Spleen (tissue), 13 donors: ENCODE measurements at places on chromosomes 4 and X.
A peak's percentile ranks its signal among the peaks of the same experiment; 100 is the strongest.

- H3K4me1 ChIP-seq, result no peaks in the 10 kb centered on the region
- DNase-seq, result no peak
- no peaks in the 10 kb centered on the region for H3K27me3 ChIP-seq
- H3K4me3 ChIP-seq, result no peak overlapping the region
- H3K27ac ChIP-seq, result no peak overlapping the region
Measured at GRCh38 chr4:151043803-151044515, 28.9 kb upstream of the LRBA start.

DNA sequence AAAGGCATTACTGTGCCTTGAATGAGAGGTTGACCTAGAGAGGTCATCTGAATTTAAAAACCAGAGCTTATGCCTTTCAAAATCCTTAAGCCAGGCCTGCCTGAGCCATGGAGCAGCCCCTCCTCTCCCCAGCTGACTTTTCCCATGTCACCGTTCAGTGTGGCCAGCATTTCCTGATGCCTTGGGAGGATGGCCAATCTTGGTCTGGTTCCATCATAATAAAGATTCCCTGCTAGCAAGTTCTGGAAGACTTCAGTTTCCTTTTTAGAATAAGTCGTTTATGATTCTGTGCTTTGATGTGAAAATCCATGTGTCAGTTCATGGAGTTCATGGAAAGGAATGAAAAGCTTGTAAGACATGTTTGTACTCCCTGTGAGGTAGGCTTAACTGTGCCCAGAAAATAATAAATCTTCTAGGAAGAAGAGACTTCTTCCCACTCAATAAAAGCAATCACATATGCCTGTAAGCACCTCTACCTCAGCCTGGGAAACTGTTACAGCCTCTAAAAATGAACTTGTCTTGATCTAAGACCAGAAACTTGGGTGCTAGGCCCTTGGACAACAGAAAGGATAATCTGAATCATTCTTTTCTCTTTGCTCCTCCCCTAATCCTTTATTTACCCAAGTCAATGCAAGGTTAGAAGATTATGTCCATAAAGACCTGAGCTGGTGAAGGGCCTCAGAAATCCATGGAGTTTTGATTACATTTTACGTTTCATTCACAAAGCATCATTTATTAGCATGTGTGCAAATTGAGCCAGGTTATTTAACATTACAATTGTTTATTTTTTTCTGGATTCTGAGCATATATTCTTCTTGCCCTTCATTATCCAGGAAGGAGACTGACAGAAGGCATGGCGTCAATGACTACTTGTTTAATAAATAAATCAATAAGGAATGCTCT is 84.0 kb upstream of the TBC1D9 start:
- no peak overlapping the region for H3K27ac ChIP-seq
- H3K36me3 ChIP-seq, result no peaks in the 10 kb centered on the region
- no peak overlapping the region for H3K4me3 ChIP-seq
- no peak for DNase-seq
- H3K27me3 ChIP-seq, result no peaks in the 10 kb centered on the region

- no peak overlapping the region for H3K4me3 ChIP-seq
- peaks cover 63% of the 10 kb centered on the region for H3K4me1 ChIP-seq
- H3K27me3 ChIP-seq, result no peaks in the 10 kb centered on the region
- H3K36me3 ChIP-seq, result no peaks in the 10 kb centered on the region
- no peak overlapping the region for H3K27ac ChIP-seq
- DNase-seq, result no peak
Measured at GRCh38 chr4:16217300-16218051, 8.8 kb downstream of the TAPT1 start.

DNA sequence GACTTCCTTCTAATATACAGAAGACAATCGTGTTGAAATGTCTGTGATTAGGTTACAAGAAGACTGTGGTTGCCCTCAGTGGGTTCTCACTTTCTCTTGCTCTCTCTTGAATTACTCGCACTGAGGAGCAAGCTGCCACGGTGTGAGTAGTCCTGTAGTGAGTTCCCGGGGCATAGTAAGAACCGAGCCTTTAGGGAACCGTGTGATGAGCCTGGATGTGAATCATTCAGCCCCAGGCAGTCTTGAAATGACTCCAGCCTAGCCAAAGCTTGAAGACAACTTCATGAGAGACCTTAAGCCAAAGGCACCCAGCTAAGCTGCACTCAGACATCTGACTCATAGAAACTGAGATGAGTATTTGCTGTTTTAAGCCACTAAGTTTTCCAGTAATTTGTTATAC is 292.7 kb downstream of the SPOCK3 start:
- H3K27ac ChIP-seq, result no peak overlapping the region
- no peak for DNase-seq
- no peak overlapping the region for H3K4me3 ChIP-seq
- H3K36me3 ChIP-seq, result no peaks in the 10 kb centered on the region

GRCh38 chrX:67570839-67571238 is 27.0 kb downstream of the AR start:
- H3K36me3 ChIP-seq, result no peaks in the 10 kb centered on the region
- H3K27me3 ChIP-seq, result no peaks in the 10 kb centered on the region
- H3K27ac ChIP-seq, result no peak overlapping the region
- no peaks in the 10 kb centered on the region for H3K4me1 ChIP-seq
- no peak for DNase-seq

GRCh38 chrX:65926095-65927019 is 113.5 kb downstream of the VSIG4 start:
- H3K4me3 ChIP-seq, result no peak overlapping the region
- no peaks in the 10 kb centered on the region for H3K4me1 ChIP-seq
- DNase-seq, result peak; percentile 78
- peaks cover 10% of the 10 kb centered on the region for H3K27me3 ChIP-seq
- H3K27ac ChIP-seq, result peak overlapping the region; percentile 19
- H3K36me3 ChIP-seq, result no peaks in the 10 kb centered on the region

DNA sequence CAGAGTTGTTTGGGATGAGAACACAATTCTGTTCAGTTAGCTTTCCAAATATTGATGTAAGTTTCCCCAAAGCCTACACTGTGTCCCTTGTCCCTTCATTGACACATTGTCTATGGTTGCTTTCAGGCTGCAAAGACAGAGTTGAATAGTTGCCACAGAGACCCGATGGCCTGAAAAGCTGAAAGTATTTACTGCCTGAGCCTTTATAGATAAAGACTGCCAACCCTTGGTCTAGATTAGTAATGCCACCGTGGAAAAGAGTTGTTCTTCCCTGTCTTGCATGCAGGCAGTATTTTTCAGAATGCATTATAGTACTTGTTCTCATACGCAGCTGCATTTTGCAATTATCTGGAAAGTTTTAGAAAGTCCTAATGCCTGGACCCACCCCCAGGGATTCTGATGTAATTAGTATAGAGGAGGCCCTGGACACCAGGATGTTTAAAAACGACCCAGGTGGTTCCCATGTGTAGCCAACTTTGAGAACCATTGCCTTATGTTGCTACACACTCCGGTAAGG is 180.8 kb downstream of the FRMPD4 start:
- no peak overlapping the region for H3K4me3 ChIP-seq
- no peaks in the 10 kb centered on the region for H3K27me3 ChIP-seq
- no peak overlapping the region for H3K27ac ChIP-seq
- DNase-seq, result no peak
- H3K4me1 ChIP-seq, result no peaks in the 10 kb centered on the region
- H3K36me3 ChIP-seq, result no peaks in the 10 kb centered on the region

DNA sequence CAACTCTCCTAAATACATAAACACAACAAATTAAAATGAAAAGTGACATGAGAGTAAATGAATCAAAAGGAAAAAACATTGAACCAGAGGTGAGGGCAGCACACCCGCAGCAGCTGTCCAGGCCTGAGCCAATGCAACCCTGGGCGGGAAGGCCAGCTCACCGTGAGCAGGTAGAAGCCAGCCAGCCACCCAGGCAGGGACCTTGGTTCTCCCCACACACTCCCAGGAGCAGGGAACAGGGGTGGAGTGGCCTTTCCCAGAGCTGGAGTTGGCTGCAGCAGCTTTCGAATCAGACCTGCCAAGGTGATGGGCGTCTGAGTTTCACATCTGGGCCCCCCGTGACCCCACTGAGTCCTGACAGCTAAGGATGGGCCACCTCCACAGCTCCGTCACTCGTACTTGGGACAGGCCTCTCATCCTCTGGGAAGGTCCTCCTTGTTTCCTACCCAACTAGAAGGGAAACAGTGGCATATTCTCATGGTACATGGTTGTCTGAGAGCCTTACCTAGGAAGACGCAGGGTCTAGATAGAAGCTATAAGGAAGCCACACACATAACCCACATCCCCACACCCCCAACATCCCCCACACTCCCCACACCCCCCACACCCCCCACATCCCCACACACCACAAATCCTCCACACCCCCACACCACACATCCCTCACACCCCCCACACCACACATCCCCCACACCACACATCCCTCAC is 172.2 kb downstream of the DCLK2 start:
- DNase-seq, result no peak
- no peaks in the 10 kb centered on the region for H3K4me1 ChIP-seq
- no peak overlapping the region for H3K4me3 ChIP-seq
- no peaks in the 10 kb centered on the region for H3K36me3 ChIP-seq

DNA sequence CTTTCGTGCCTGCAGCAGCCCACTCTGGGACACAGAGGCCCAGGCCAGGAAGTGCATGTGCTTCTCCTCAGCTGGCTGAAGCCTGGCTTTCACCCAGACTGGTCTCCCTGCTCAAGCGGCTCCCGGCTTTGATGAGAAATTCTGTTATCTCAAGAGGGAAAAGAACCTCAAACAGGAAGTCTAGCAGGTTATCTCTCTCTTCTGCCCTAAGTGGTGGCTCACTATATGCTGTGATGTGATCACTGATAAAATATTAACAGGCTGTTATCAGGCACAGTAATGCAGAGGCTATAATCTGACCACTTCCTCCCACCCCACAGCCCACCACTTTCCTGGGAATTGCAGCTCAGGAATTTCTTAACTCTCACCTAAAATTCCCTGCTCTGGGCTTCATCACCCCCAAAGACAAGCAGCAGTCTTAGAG is 13.3 kb downstream of the CLDN2 start:
- H3K27me3 ChIP-seq, result no peaks in the 10 kb centered on the region
- H3K36me3 ChIP-seq, result no peaks in the 10 kb centered on the region
- no peak overlapping the region for H3K4me3 ChIP-seq
- no peak for DNase-seq

GRCh38 chrX:15718283-15718970 is 19.6 kb upstream of the CA5B start:
- H3K4me1 ChIP-seq, result no peaks in the 10 kb centered on the region
- DNase-seq, result no peak

DNA sequence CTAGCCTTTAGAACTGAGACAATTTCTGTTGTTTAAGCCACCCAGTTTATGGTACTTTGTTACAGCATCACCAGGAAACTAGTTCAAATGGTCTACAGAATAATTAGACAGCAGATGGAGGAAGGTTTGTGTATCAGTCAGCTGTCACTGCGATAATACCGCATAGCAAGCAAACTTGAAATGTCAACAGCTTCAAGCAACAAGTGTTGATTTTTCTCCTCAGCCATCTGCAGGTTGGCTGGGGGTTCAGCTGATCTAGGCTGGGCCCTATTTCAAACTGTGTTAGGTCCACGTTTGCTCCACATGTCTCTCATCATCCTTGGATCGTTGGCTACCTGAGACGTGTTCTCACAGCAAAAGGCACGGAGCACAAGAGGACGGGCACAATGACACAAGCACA is 19.2 kb upstream of the PHEX start:
- H3K27me3 ChIP-seq, result no peaks in the 10 kb centered on the region
- H3K27ac ChIP-seq, result no peak overlapping the region
- DNase-seq, result no peak
- H3K4me1 ChIP-seq, result no peaks in the 10 kb centered on the region

DNA sequence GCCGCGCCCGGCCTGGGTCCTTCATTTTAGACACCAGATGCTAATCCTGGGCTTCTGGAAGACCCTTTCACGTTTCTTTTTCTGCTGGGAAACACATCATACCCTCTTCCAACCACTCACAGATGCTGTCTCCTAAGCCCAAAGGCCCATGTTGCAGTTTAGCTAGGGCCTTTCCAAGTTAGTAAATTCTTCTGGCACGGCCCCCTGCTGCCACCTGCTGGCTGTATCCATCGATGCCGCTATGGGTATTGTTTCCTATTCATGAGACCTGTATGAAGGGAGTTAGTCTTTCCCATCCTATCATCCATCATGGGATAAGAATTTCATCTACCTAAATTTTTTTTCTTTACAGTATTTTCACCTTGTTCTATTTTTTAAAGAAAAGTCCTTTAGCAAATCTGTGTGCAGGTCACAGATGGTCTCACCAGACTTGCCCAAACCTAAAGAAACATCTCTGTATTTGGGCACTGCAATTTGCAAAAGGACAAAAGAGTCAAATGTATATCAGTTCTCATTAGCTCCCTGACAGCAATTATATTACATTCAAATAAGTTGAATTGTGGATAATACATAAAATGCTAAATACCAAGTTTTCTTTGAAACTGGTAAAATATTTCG is 37.8 kb upstream of the SLC9A7 start:
- peak; percentile 85 for DNase-seq
- H3K4me3 ChIP-seq, result no peak overlapping the region
- H3K27ac ChIP-seq, result no peak overlapping the region
- no peaks in the 10 kb centered on the region for H3K27me3 ChIP-seq
- peaks cover 3% of the 10 kb centered on the region for H3K4me1 ChIP-seq

GRCh38 chr4:140247237-140247636 is 93.3 kb upstream of the MAML3 start:
- peaks cover 37% of the 10 kb centered on the region for H3K4me1 ChIP-seq
- DNase-seq, result no peak
- no peak overlapping the region for H3K4me3 ChIP-seq
- no peaks in the 10 kb centered on the region for H3K36me3 ChIP-seq
- H3K27ac ChIP-seq, result no peak overlapping the region

GRCh38 chrX:66015152-66015831 is 24.6 kb downstream of the VSIG4 start:
- no peaks in the 10 kb centered on the region for H3K27me3 ChIP-seq
- H3K4me1 ChIP-seq, result peaks cover 76% of the 10 kb centered on the region
- peak overlapping the region; percentile 26 for H3K4me3 ChIP-seq
- DNase-seq, result peak; percentile 85

DNA sequence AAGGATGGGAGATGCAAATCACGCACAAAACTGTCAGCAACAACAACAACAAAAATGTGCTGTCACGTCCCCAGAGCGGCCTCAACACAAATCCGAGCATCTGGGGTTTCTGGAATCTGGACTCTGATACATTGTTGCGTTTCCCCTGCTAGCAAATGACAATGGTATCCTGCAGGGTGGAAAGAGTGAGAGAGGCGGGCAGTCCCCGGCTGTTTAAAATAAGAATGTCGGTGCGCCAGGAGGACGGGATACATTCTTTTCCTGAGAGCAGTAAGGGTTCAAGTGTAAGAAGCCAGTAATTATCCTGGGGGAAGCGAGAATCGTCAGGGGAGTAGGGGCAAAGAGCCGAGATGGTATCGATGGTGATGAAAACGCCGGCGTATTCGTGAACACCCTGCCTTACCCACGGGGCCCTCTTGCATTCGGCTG is 310.2 kb downstream of the ASMT start:
- no peaks in the 10 kb centered on the region for H3K36me3 ChIP-seq
- H3K4me3 ChIP-seq, result no peak overlapping the region
- H3K27ac ChIP-seq, result no peak overlapping the region
- peaks cover 18% of the 10 kb centered on the region for H3K27me3 ChIP-seq
- DNase-seq, result no peak
